A673 (cell line): ENCODE measurements at places on chromosomes 11 and 22.

- no peak for DNase-seq
Measured at GRCh38 chr22:30028731-30029130, 51.5 kb upstream of the HORMAD2 start.

DNA sequence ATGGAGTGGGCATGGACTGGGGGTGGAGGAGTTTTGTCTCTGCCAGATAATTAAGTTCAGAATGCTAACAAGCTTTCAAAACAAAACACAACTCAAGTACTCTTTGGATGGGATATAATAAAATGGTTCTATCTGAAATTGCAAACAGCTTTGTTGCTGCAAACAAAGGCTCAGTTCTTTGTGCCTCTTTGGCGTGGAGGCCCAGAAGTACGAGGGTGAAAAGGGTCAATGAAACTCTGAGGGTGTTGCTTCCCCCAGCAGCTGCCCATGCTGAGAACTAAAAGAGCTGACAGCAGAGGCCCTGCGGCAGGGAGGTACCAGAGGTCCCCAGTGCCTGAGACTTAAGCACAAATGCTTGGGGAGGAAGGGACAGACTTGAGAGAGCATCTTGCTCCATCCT is 26.5 kb upstream of the IGSF22 start:
- DNase-seq: no peak

DNA sequence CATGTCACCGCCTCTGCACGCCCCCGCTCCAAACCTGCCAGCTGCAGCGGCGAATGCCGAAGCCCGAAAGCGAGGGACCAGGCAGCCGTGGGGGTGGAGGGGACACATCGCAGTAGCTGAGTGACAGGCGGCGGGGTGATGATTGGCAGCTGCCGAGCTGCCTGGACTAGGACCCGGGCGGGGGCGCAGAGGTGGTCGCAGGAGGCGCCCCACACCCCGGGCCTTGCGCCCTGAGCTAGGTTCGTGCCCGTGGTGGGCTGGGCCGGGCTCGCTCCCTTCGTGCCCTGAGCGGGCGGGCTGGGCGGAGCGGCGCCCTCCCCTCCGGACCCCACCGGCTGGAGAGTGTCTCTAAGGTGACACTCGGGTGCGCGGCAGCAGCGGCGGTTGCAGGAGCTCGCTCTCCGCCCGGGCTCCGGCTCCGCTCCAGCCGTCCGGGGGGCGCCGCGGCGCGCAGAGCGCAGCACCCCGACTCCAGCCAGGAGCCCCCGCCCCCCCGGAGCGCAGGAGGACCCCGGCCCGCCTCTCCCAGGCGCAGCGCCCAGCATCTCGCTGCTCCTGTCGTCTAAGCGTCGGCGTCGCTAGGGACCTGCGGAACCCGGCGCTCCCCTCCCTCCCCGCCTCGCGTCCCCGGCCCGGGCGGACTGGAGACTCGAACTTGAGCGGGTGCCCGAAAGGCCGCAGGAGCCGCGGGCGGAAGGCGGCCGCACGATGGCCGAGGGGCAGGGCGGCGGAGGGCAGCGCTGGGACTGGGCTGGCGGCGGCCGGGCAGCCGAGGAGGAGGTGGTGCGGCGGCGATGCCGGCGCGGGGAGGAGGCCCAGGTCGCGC is 14.5 kb upstream of the DGKZ start:
- peak; percentile 68 for DNase-seq

DNA sequence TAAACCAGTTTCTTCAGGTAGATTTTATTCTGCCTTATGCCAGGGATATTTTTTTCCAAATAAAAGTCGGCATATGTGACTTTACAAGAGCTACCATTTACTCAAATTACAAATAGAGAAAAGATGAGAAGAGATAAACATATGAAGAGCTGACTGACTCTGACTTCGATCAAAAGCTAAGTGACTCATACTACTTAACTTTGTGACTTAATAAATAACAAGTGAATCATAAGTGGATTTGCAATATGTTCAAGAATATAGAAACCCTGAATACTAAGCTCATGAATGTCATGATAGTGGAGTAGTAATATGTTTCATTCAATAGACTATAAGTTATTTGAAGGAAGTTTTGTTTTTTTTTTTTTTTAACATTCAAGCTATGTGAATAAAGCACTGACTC is 130.5 kb upstream of the ANO3 start:
- peak; percentile 6 for DNase-seq

- DNase-seq: peak; percentile 94
Measured at GRCh38 chr11:88324562-88325345, 12.8 kb downstream of the CTSC start.

- DNase-seq: no peak
Measured at GRCh38 chr11:15622231-15622890, 507.6 kb downstream of the INSC start.

DNA sequence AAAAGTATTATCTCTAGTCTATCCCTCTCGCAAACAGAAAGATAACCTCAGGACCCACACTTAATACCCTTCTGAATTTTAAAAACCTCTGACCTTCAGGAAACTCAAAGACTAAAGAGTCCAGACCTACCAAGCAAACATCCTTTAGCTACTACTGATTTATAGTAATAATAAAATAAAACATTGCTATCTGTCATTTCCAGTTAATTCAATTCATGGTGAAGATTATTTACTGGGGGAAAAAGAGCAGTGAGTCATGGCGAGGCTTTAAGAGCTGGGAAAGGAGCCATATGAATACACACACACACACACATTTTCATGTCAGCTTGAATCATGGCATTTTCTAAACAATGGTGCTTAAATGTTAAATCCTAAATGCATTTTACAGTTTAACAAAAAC is 87.1 kb downstream of the FAM76B start:
- peak; percentile 41 for DNase-seq

- DNase-seq: no peak
Measured at GRCh38 chr22:48752451-48753380, 1075.0 kb downstream of the BRD1 start.

- no peak for DNase-seq
Measured at GRCh38 chr11:131685206-131685605, 314.8 kb downstream of the NTM start.

- no peak for DNase-seq
Measured at GRCh38 chr22:47237890-47238480, 475.5 kb downstream of the TBC1D22A start.

DNA sequence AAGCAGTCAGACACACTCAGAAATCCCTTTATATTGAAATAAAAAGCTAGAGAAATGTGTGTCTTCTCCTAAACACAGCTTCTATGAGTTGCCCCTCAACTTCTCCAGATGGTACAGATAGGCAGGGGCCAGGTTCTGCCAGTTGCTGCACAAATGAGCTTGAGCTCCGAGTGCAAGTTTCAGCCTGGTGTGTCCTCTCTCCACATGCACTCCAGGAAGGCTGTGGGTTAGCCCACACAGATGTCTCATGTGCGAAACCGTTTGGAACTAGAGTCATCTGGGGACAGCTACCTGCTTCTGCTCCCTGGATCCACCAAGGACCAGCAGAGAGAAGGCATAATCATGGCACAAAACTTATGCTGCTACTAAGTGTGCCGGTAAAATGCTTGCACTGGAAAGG is 812.6 kb downstream of the OPCML start:
- DNase-seq: no peak

DNA sequence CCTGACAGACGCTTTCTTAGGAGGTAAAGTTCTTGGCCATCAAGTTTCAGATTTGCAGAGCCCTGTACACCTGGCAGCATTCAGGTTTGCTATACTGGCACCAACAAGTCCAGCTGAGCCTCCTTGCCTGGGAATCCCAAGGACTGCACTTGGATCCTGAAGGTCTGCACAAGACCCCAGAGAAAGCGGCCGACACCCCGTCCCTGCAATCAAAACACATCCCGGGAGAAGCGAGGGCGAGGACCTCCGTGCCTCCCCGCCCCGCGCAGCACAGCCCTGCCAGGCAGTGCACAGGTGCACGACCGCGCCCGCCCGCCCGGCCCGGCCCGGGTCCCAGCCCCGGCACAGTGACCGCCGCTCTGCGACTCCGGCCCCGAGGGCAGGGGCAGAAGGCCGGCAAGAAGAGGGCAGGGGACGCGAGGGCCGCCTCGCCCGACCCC is 559 bp downstream of the MRTFA start:
- DNase-seq: no peak

DNA sequence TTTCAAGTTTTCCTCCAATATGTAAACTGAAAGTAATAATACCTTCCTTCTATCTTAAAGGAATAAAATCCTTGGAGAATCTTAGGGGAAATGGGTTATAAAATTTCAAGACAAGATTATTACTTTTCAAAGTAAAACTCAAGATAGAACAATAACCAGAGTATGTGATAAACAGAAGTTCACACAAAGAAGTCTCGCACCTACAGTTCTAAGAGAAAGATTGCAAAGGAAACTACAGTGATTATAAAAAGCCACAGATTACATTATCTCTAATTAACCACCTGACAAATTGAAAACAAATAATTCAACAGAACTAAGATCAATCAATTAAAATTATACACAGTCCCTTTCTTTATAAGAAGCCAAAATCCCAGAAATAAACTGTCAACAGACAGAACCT is 34.0 kb downstream of the AMBRA1 start:
- no peak for DNase-seq

GRCh38 chr22:50210378-50211139 is 9.7 kb downstream of the SELENOO start:
- DNase-seq: no peak

DNA sequence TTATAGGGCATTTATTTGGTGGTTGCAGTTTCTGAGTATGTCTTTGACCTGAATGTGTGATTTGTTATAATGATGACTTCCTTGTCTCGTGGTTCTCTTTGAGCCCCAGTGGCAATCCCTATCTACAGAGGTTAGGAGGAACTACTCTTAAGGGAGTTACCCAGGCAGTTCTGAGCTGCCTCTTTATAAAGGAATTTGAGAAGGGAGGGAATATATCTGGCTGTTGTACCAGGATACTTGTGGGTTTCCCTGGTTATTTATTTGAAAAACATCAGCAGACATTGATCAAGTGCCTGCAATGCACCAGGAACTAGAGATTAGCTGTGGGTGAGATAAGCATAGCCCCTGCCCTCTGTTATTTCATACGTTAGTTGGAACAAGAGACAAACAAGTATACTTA is 243.5 kb upstream of the ARHGAP20 start:
- no peak for DNase-seq

DNA sequence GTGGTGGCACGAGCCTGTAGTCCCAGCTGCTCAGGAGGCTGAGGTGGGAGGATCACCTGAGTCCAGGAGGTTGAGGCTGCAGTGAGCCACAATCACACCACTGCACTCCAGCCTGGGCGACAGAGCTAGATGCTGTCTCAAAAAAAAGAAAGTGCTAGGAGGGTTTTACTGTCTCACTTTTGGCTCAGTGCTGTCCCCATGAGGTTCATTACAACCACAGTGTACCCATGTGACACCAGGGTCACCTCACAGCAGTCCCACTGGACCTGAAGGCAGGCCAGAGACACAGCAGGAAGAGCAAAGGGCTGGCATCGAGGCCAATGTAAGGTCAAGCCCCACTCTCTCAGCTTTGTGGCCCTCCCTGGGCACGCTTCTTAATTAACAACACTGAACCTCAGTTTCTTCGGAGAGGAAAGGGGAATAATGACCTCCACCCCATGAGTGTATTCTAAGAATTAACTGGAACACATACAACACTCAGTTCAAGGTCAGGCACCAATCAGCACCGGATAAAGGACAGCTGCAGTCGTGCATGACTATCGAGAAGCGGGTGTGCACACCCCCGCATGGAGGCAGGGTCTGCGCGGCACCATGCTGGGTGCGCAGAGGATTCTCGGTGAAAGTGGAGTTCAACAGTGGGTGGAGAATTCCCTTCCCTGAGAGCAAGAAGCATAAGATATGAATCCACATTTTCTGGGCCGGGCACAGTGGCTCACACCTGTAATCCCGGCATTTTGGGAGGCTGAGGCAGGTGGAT is 30.9 kb upstream of the BAIAP2L2 start:
- no peak for DNase-seq

DNA sequence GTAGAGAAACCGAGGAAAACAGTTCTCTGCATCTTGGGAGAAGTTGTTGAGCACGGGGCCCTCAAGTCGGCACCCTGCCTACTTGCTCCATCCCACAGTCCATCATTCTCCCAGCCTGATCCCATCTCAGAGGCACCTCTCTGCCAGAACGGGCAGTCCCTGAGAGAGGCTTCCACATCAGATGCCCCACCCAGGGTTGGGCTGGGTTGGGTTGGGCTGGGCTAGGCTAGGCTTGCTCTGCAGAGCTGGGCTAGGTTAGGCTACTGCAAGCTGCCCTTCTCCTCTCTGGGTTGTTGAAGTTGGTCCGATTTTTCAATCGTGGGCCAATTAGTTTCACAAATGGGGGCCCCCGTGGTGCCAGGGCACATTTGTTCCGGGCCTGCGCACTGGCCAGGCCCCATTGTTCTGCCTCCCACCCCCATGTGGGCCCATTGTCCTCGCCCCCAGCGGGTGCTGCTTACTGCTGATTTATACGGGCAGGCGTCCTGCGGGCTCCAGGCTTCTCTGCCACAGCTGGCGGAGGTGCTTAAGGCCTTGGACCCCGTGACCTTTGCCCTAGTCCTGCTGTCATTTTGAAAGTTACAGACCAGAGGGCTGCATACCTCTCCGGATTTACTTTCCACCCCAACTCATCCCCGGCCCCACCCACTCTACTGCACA is 63.7 kb upstream of the NNMT start:
- DNase-seq: no peak

DNA sequence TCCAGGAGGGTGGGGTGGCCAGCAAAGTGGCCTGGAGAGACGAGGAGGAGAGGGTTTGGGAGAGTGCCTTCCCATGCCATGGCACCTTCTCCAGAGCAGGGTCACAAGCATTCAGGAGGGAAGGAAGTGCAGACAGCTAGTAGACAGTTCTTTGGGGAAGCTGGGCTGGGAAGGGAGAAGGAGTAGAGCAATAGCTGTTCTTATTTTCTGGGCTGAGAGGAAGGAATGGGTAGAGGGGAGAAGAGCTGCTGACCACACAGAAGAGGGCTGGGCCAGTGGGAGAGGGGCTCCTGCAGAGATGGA is 14.8 kb upstream of the PICK1 start:
- DNase-seq: no peak

DNA sequence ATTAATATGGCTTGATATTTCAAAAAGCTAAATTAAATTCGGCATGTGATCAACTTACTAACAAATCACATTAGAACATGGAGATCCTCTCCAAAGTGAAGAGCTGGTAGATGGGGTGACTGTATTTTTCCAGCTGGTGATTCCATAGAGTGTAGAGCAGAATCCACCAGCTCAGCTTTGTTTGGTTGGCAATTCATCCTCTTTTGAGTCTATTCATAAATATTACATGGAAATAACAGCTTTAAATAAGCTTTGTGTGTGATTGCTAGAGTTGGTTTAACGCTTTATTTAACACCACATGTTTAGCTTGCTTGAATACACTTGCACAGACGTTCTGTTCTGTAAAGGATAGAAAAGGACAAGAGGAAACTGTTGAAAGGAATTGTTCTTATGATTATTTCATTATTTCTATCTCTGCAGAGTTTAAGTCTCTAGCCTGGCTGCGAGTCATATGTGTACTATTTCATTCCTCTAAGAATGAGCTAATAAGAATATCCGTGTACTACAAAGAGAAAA is 738.3 kb upstream of the KIRREL3 start:
- DNase-seq: no peak

DNA sequence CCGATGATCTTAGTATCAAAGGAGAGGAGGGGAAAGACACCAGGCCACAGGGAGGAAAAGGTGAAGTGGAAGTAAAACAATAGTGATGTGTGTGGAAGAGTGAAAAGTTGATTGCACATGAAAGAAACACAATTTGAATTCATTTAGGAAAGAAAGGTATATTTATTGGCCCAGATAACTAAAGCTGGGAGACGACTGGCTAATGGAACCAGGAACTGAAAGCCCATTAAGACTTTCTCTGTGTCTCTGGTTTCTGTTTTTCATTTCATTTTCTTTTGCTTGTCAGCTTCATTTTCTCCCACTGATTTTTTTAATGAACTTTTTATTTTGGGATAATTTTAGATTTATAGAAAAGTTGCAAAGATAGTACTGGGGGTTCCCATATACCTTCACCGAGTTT is 5.1 kb upstream of the DCHS1 start:
- no peak for DNase-seq
